ENCODE measurements at places on chromosomes 13 and 19. TPM values are rescaled to one million over a fixed set of nuclear protein-coding genes. Genes with fewer than 3 reads are reported as not detected.

The ZNF135 gene
- 2.0 TPM for total RNA-seq

The IGSF23 gene
- total RNA-seq, result not detected

The KLF2 gene
- total RNA-seq, result 2.7 TPM

The FOSB gene
- 2.5 TPM for total RNA-seq
